ENCODE measurements at places on chromosomes 4 and X. TPM values are rescaled to one million over a fixed set of nuclear protein-coding genes. Genes with fewer than 3 reads are reported as not detected.

The MFAP3L gene
- total RNA-seq, result 6.6 TPM

The CCDC110 gene
- total RNA-seq, result not detected

The EMCN gene
- total RNA-seq, result not detected

The POLA1 gene
- 20.0 TPM for total RNA-seq

The RAB41 gene
- total RNA-seq, result not detected

The ZNF157 gene
- not detected for total RNA-seq

The KLF8 gene
- total RNA-seq, result 0.06 TPM

Measured in NCI-H460 (cell line).